ENCODE measurements at places on chromosomes 7 and 10. TPM values are rescaled to one million over a fixed set of nuclear protein-coding genes. Genes with fewer than 3 reads are reported as not detected.
A peak's percentile ranks its signal among the peaks of the same experiment; 100 is the strongest.

SHTN1 gene
- total RNA-seq, result 16.8 TPM

DNA sequence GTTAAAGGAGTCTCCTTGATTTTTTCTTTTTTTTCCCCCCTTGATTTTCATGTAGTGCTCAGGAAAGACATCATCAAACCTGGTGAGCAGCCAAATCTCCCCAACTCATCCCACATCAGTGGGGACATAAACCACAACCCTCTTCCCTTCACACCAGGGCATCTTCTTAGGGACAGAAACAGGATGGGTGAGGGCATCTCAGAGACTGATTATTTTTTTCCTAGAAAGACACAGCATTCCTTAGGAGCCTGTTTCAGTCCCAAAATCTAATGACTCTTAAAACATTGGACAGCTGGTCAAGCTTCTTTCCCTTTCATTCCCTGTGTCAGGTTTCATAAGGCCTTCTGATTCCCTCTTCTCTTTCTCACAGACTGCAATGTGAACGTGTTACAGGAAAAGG lies 31.5 kb upstream of the GSAP start:
- H3K4me3 ChIP-seq, result no peak overlapping the region
- no peak overlapping the region for H3K27ac ChIP-seq
- H3K4me1 ChIP-seq, result no peaks in the 10 kb centered on the region
- H3K27me3 ChIP-seq, result no peaks in the 10 kb centered on the region

IQCE gene
- total RNA-seq, result 27.3 TPM

- peak; percentile 53 for DNase-seq
- H3K27ac ChIP-seq, result no peak overlapping the region
- H3K36me3 ChIP-seq, result no peaks in the 10 kb centered on the region
- no peaks in the 10 kb centered on the region for H3K4me1 ChIP-seq
- H3K4me3 ChIP-seq, result no peak overlapping the region
Measured at GRCh38 chr10:68897336-68897741, 3.8 kb upstream of the DDX50 start.

- no peaks in the 10 kb centered on the region for H3K36me3 ChIP-seq
- H3K4me3 ChIP-seq, result peak overlapping the region; percentile 27
- no peaks in the 10 kb centered on the region for H3K27me3 ChIP-seq
Measured at GRCh38 chr7:604884-605531, 85.4 kb upstream of the PDGFA start.

C10orf95 gene
- total RNA-seq, result 34.4 TPM

DNA sequence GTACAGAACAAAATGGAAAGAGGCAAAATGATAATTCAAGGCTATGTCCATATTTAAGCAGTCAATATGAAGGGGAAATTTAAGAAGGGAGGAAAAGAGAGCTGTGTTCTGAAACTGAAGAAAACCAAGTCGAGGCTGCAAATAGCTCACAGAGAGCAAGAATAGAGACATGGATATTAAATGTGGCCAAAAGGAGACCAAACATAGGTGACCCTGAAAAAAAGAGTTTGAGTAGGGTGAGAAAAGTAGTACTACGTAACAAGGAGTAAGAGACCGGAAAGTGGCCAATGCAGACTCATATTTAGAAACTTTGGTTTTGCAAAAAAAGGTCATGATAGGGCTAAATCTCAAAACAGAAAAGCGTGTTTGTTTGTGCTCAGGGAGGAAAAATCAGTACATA lies 84.6 kb downstream of the GNAT3 start:
- H3K4me3 ChIP-seq, result no peak overlapping the region
- no peak overlapping the region for H3K27ac ChIP-seq
- H3K36me3 ChIP-seq, result no peaks in the 10 kb centered on the region
- H3K27me3 ChIP-seq, result no peaks in the 10 kb centered on the region

DNA sequence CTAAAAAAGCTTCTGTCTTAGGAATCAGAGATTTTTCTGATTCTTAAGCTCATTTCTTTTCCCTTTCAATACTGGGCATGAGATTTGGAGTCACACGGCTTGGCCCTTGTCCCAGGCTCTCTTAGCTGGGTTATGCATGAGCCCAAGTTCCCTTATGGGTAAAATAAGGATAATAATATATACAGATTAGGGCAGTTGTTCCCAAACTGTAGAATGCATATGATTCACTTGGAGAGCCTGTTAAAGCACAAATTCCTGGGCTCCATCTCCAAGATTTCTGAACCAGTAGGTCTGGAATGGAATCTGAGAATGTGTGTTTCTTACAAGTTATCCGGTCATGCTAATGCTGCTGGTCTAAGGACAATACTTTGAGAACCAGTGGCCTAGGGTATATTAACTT lies 154.0 kb downstream of the REEP3 start:
- no peaks in the 10 kb centered on the region for H3K36me3 ChIP-seq
- H3K4me1 ChIP-seq, result peaks cover 14% of the 10 kb centered on the region
- H3K4me3 ChIP-seq, result no peak overlapping the region
- no peak for DNase-seq
- H3K27ac ChIP-seq, result no peak overlapping the region

DNA sequence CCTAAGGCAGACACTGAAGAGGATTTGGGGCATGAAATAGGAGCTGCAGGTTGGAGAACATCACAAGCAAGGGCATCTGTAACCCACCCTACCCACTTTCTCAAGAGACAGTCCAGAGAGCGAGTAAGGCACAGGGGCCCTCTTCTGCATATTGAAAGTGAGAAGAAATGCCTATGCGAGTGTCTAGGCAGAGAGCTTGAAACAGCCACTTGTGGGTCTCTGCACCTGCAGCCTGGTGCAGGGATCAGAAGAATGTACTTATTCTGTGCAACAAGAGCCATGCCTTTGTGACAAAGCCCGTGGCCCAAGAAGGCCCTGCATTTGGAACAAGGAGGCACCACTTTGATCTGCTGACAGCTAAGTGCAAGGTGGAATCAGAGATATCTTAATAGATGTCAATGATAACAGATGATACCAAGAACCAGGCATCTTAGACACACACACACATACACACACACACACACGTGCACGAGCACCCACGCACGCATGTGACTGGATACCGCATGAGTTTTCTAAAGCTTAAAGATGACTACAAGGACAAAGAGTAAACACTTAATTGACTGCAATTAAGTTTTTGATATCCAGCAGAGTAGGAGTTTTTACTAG lies 89.3 kb downstream of the NPSR1 start:
- H3K27me3 ChIP-seq, result no peaks in the 10 kb centered on the region
- no peak overlapping the region for H3K27ac ChIP-seq
- H3K4me1 ChIP-seq, result peaks cover 7% of the 10 kb centered on the region
- no peak overlapping the region for H3K4me3 ChIP-seq

GRCh38 chr7:91034459-91035368 lies 229.5 kb upstream of the FZD1 start:
- no peak overlapping the region for H3K27ac ChIP-seq
- no peaks in the 10 kb centered on the region for H3K27me3 ChIP-seq
- H3K4me1 ChIP-seq, result no peaks in the 10 kb centered on the region
- DNase-seq, result peak; percentile 57
- no peak overlapping the region for H3K4me3 ChIP-seq
- no peaks in the 10 kb centered on the region for H3K36me3 ChIP-seq

GRCh38 chr10:77550378-77550777 lies 87.2 kb downstream of the KCNMA1 start:
- no peaks in the 10 kb centered on the region for H3K36me3 ChIP-seq
- H3K27ac ChIP-seq, result peak overlapping the region; percentile 78
- no peak for DNase-seq
- H3K4me1 ChIP-seq, result peaks cover 28% of the 10 kb centered on the region
- H3K4me3 ChIP-seq, result no peak overlapping the region

- no peaks in the 10 kb centered on the region for H3K4me1 ChIP-seq
- no peak overlapping the region for H3K27ac ChIP-seq
- no peaks in the 10 kb centered on the region for H3K27me3 ChIP-seq
- H3K4me3 ChIP-seq, result no peak overlapping the region
Measured at GRCh38 chr7:146090023-146090645, 26.5 kb upstream of the CNTNAP2 start.

GRCh38 chr10:69884024-69884367 lies 82.3 kb downstream of the COL13A1 start:
- H3K4me1 ChIP-seq, result no peaks in the 10 kb centered on the region
- DNase-seq, result no peak
- H3K4me3 ChIP-seq, result no peak overlapping the region
- no peak overlapping the region for H3K27ac ChIP-seq

DNA sequence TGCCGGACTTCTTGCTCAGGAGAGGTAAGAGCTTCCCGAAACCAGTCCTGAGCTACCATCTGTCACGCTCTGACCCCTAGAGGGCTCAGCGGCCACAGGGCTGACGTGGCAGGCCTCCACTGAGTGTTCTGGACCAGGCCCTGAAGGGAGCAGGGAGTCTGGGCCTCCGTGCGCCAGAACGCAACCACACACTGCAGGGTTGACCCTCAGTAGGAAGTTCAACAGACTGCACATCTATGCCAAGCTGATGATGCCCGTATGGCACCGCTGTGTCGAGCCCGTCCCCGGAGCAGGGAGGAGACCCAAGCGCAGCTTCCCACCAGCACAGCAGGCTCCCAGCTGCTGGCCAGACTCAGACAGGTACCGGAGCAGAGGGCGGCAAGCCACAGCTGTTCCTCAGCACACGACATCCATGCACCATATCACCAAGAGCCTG lies 39.2 kb downstream of the CAMK2B start:
- no peaks in the 10 kb centered on the region for H3K27me3 ChIP-seq
- peak; percentile 3 for DNase-seq
- no peak overlapping the region for H3K4me3 ChIP-seq
- H3K27ac ChIP-seq, result no peak overlapping the region
- no peaks in the 10 kb centered on the region for H3K4me1 ChIP-seq

DNA sequence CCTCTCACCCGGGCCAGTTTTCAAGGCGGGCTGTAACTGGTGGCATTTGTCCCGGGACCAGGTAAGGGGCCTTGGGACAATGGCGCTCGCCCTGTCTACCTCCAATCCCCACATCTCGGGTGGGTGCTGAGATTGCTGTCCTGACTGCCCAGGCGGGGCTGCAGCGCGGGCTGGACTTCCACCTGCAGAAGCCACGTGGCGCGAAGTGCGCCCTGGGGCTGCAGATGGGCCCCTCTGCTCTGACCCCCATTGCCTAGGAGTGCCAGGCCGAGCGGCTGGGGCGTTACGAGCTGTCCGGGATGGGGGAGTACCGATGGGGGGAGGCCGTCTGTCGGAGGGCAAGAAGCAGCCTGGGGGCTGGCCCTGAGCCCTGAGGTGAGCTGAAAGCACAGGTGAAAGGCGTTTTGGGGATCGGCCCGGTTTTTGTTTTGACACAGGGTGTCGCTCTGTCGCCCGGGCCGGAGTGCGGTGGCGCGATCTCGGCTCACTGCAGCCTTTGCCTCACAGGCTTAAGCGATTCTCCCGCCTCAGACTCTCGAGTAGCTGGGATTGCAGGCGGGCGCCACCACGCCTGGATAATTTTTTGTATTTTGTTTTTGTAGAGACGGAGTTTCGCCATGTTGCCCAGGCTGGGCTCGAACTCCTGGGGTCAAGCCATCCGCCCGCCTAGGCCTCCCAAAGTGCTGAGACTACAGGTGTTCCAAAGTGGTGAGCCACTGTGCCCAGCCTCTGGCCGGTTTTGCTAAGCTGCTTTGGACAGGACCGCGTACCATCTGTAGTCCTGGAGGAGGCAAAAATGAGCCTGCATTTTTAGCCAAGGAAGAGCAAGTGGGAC lies at the start of gene SFXN2:
Gene SFXN2, plus strand, starts transcription at position 16 of the 835 bp plus-strand sequence. CDS start 12,001 bp downstream, outside the sequence.
- no peaks in the 10 kb centered on the region for H3K4me1 ChIP-seq
- no peaks in the 10 kb centered on the region for H3K36me3 ChIP-seq
- H3K27ac ChIP-seq, result peak within 1 kb of the TSS; percentile 94
- peak within 1 kb of the TSS; percentile 89 for H3K4me3 ChIP-seq
- DNase-seq, result peak; percentile 47

DNA sequence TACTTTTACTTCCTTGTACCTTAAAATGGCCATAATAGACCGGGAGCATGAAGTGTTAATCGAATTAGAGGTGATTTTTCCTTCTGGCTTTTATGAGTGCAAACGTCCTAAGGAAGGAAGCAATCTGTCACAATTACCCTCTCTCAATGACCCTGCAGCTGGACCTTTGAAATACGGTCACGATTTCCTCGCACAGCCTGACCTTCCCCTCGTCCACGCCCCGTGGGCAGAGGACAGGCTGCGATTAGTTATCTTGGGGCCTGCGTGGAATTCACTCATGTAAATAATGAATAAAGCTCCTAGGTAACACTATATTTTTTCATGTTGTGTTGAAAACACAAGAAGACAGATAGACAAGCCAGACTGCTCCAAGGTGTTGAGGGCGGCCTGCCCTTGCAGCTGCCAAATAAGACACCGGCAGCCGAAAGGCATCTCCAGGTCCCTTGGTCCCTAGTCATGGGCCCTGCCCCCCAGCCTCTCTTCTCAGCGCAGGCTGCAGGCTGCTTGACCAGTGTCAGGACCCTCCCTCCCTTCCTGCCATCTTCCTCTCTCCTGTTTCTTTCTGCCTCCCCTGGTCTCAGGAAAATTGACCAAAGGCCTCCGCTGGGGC lies 199.9 kb downstream of the TCERG1L start:
- H3K4me1 ChIP-seq, result no peaks in the 10 kb centered on the region
- H3K27me3 ChIP-seq, result no peaks in the 10 kb centered on the region
- no peaks in the 10 kb centered on the region for H3K36me3 ChIP-seq
- H3K27ac ChIP-seq, result no peak overlapping the region
- no peak overlapping the region for H3K4me3 ChIP-seq

GRCh38 chr10:13743101-13743693 lies 156.4 kb downstream of the PRPF18 start:
- H3K27ac ChIP-seq, result no peak overlapping the region
- H3K4me3 ChIP-seq, result no peak overlapping the region
- H3K27me3 ChIP-seq, result no peaks in the 10 kb centered on the region
- no peak for DNase-seq
- H3K4me1 ChIP-seq, result no peaks in the 10 kb centered on the region
- H3K36me3 ChIP-seq, result no peaks in the 10 kb centered on the region
